IMR-90 (cell line): ENCODE measurements at places on chromosomes 12 and 14. TPM values are rescaled to one million over a fixed set of nuclear protein-coding genes. Genes with fewer than 3 reads are reported as not detected.

- H3K4me3 ChIP-seq = no peak overlapping the region
- no peak overlapping the region for H3K27ac ChIP-seq
- H3K36me3 ChIP-seq = no peaks in the 10 kb centered on the region
- no peak for DNase-seq
- no peaks in the 10 kb centered on the region for H3K27me3 ChIP-seq
Observed at GRCh38 chr12:65510007-65510406, 231.5 kb downstream of the MSRB3 start.

TSPAN19 gene
- total RNA-seq = not detected in 2 replicates

DNA sequence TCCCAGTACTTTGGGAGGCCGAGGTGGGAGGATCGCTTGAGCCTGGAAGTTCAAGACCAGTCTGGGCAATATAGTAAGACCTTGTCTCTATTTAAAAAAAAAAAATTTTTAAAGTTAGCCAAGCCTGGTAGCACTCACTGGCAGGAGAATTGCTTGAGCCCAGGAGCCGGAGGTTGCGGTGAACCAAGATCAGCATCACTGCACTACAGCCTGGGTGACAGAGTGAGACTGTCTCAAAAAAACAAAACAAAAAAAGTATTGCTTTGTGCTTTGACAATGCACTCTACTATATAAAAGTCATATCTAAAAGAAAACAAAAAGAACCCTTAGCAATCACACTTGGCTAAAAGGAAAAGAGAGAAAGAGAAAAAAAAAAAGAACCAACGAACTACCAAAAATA lies 26.8 kb downstream of the GNPTAB start:
- no peaks in the 10 kb centered on the region for H3K36me3 ChIP-seq
- no peaks in the 10 kb centered on the region for H3K4me1 ChIP-seq
- no peaks in the 10 kb centered on the region for H3K27me3 ChIP-seq

GRCh38 chr14:90302529-90303303 lies 29.0 kb downstream of the NRDE2 start:
- H3K4me1 ChIP-seq = no peaks in the 10 kb centered on the region
- no peak overlapping the region for H3K4me3 ChIP-seq
- no peak overlapping the region for H3K27ac ChIP-seq
- H3K36me3 ChIP-seq = peaks cover 6% of the 10 kb centered on the region
- no peaks in the 10 kb centered on the region for H3K27me3 ChIP-seq

GRCh38 chr12:48631071-48631470 lies 51.0 kb downstream of the KANSL2 start:
- peaks cover 18% of the 10 kb centered on the region for H3K27me3 ChIP-seq
- H3K4me1 ChIP-seq = no peaks in the 10 kb centered on the region

KCTD10 gene
- total RNA-seq = 72.1 and 77.2 TPM in 2 replicates

ARHGDIB gene
- 24.9 and 28.1 TPM in 2 replicates for total RNA-seq

DNA sequence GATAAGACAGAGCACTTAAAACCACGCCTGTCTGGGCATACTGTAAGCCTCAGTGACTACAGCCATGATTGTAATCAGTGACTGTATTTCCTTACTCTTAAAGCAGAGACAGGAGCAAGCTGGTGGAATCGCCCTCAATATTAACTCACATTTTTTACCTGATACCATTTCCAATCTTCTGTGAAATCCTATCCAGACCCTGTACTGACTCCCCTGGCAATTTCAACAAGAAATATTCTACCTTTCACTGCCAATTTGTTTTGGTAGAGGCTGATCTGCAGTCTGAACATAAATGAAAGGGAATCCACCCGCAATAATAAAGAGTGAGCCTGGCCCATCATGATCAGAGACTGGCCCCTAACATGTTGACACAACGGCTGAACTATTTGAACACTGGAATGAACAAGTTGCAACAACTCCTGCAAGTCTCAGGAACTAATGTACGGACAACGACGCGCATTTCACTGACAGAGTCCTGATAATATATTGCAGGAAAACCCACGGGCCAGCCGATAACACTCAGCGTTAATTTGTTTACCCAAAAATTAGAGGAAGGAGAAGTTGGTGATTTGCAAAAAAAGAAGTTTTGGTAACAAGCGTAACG lies 195.5 kb upstream of the BTG1 start:
- H3K36me3 ChIP-seq = no peaks in the 10 kb centered on the region
- DNase-seq = no peak
- no peak overlapping the region for H3K4me3 ChIP-seq
- no peaks in the 10 kb centered on the region; the same call in 1 of the 2 replicates for H3K27me3 ChIP-seq
